ENCODE measurements at places on chromosomes 5 and 9.

DNA sequence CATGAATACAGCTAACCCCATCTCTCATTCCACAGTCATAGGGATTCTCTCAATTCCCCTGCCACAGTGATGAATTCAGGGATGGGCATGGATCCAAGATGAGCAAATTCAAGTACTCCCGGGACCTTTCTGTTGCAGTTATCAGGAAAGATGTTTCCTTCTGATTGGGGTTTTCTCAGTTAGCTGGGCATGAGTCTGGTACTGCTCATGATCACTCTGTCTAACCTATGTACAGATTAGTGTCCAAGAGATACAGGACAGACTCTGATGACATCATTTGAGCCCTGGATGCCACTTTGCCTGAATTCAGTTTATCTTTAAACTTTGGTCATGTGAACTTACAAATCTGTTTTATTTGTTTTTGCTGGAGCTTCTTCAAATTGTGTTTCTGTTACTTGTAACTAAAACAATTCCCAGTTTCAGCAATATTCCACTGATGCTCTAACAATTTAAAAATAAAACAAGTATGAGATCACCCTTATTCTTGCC is 257.7 kb upstream of the KLF9 start:
- no peak for DNase-seq

GRCh38 chr5:394671-395155 is 48.3 kb upstream of the EXOC3 start:
- no peak for DNase-seq

- no peak for DNase-seq
Measured at GRCh38 chr9:22040760-22041159, 31.7 kb upstream of the CDKN2B start.

DNA sequence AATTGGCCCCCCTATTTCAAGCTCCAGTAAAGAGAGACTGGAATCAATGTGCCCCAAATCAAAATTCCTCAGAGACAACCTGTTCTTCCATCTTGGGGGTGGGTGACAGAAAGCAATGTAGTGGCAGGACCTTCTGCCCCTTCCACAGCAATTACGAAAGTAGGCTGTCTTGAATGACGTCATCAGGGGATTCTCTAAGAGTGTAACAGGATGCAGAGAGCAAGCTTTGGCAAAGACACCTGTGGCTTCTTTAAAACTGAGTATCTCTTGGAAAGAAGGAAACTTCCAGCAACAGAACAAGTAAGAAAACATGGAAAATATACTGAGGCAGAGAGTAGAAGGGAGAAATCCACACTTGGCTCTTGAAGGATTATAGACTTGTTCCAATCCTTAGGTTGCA is 247.6 kb upstream of the PDE4D start:
- DNase-seq: no peak

DNA sequence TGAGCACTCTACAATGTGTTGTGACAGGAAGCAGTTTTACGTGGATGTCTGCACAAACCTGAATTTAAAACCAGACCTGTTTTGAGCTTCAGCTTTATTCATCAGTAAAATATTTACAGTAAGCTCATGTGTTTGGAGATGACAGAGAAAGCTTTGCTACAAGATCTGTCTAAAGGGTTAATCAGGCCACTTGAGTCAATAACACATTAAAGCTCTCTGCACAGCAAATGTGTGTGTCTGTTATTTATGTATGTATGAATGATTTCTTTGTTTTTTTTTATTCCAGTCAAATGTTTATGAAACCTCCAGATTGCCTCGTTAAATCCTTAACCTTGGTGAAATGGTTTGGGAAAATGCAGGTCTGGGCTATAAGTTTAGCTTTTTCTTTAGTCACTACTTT is 77.3 kb upstream of the SREK1 start:
- DNase-seq: no peak

DNA sequence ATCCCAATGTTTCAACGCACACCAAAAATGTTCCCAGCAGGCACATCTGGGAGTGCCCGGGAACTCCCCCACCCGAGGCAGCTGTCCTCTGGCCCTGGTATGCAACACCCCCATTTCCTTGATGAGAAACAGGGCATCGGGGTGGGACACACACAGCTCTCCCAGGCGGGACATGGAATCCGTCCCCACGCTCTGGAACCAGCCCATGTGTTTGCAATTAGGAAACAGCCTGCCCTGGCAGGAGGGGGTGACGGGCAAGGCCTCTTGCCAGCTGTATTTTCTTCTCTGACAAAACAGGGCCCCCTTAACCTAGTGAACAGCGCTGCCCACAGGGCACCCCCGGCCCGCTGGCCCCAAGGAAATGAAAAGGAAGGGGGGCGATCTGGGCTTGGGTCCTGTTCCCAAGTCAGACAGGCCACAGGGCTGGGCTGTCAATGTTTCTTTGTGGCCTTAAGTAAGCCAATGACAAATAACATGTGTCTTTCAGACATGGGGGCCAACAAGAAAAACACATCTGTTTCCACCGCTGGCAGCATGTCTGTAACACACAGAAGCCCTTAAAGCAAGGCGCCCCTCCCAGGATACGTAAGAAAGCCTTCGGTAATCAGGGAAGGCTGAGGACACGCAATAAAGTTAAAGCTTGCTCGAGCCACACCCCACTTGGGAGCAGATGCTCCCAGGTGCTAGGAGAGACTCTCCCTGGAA is 125.3 kb downstream of the ROR2 start:
- DNase-seq: no peak

Measured in hypothalamus (tissue), 51 donors.